ENCODE measurements at places on chromosomes 16 and 17.

GRCh38 chr17:81094509-81095382 lies 59.8 kb downstream of the BAIAP2 start:
- DNase-seq: peak; percentile 90

DNA sequence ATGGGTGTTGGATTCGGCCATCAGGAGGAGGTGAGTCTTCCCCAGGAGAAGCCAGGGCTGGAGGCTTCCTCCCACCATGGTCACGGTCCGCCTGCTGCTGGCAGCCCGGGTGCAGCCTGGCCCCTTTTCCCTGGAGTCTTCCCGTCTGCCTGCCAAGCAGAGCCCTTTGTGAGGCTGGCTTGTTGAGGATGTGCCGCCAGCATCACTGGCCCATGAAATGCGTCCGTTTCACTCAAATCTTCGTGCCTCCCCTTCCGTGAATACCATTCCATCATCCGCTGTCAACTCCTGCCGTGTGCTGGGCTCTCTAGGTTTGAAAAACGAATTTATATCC lies 9.6 kb downstream of the VPS4A start:
- DNase-seq: no peak

- no peak for DNase-seq
Observed at GRCh38 chr17:58677194-58677880, 14.5 kb downstream of the TEX14 start.

- DNase-seq: no peak
Observed at GRCh38 chr16:65936096-65936495, 430.4 kb upstream of the CDH5 start.

GRCh38 chr17:56909742-56910508 lies 3.9 kb downstream of the TRIM25 start:
- no peak for DNase-seq

DNA sequence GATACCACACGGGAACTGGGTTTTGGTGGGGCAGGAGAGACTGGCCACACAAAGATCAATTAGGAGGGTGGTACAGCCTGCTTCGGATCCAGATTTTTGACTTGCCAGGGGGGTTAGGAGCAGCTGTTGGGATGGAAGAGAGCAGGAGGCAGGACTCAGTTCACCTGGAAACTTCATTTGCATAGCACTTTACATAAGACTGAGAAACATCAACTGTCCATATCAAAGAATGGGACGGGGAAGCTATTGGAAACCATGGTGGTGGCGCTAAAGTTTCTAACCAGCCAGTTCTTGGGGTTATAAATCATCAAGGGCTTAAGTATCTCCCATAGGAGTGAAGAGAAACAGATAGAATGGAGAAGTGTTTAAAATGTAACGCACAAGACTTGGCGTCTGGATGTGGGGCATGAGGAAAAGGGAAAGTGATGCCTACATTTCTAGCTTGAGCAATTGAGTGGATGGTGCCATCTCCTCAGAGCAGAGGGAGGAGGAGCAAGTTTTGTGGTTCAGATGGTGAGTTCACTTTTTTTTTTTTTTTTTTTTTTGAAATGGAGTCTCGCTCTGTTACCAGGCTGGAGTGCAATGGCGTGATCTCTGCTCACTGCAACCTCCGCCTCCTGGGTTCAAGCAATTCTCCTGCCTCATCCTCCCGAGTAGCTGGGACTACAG lies 6.4 kb upstream of the SRCAP start:
- DNase-seq: no peak

DNA sequence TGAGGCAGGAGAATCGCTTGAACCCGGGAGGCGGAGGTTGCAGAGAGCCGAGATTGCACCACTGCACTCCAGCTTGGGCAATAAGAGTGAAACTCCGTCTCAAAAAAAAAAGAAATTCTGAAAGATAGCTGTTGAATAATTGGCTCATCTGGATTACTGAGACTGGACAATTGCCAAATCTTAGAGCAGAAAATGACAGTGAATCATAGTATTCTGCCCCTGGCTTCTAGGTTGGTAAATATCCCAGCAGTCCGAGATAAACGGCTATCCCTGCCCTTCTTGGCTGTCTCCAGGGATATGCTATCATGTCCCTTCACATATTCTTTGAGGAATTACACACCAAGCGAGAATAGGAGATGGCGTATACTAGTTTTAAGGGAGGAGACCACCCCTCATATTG lies 35.5 kb upstream of the METTL16 start:
- no peak for DNase-seq

DNA sequence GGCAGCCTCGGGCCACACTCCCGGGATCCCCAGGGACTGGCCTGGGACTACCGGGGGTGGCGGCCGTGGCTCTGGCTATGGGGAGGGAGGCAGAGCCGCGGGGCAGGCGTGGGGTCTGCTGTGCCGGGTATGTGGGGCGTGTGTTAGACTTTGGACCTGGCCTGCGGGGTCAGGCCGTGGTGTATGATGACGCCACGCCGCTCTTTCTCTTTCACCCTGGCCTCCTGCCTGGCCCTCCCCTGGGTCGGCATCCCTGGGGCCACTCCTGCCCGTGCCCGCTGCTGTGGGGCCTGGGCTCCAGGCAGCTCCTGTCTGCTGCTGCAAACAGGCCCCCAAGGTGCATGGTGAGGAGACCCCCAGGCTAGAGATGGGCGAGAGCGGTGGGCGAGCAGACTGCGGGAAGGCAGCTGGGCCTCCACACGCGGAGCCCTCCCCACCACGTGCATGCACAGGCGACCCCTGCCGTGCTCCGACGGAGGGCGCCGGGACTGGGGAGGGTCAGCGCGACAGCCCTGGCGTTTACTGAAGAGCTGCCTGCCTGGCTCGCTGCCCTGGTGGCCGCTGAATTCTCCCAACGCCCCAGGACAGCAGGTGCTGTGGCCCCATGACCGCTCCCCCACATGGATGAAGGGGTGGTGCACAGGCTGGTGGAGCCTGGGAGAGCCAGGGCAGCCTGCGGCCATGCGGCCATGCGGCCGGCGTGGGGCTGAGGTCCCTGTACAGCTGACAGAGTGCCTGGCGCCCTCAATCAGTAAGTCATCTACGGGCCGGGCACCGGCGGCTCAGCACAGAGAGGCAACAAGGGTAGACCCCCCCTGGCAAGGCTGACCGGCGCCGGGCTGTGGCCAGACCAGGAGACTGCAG lies 16.0 kb downstream of the CAPN15 start:
- DNase-seq: no peak

DNA sequence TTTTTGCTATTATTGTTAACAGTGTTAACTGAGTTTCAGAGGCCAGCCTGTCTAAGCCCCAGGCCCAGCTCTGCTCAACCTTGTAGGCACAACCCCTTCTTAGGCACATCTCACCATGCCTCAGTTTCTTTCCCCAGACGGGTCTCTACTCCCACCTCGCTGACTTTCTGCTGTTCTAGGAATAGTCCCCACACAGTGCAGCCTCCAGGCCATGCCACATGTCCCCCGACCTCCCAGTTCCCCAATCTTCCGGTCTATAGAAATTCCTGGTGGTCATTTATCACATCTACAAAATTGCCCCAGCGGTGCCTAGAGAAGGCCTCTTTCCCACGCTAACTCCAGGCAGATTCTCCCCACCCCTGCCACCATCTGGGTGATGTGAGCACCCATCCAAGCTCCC lies 34.8 kb downstream of the ADGRG5 start:
- peak; percentile 56 for DNase-seq

DNA sequence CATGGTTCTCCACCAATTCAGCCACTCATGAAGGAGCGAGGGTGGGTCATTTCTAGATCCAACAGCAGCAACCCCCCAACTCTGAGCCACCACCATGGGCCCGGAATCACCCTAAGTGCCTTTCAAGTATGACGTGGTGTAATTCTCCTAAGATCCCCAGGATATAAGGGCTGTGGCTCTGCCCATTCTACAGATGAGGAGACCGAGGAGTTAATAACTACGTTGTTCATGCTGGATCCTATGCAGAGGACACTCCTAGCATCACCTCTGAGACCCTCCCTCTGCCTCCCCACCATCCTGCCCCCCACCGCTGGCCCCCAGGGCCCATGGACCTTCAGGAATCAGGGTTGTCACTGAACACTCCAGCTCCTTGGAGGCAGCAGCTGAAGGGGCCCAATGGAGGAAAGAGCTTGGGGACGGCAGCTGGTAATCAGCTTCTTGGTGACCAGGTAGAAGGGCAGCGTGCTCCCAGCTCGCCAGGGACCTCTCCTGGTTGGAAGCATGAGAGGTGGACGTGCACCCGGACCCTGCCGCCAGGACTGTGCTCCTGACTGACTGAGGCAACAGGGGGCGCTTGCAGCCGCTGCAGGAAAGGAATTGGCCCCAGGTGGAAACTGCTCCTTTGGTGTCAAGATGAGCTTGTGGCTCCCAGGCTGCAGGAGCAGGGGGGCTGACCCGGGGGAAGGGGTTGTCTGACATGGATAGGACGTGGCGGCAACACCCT lies 28.2 kb upstream of the CACNG1 start:
- no peak for DNase-seq

GRCh38 chr17:71409712-71410111 lies 711.1 kb upstream of the SOX9 start:
- no peak for DNase-seq

DNA sequence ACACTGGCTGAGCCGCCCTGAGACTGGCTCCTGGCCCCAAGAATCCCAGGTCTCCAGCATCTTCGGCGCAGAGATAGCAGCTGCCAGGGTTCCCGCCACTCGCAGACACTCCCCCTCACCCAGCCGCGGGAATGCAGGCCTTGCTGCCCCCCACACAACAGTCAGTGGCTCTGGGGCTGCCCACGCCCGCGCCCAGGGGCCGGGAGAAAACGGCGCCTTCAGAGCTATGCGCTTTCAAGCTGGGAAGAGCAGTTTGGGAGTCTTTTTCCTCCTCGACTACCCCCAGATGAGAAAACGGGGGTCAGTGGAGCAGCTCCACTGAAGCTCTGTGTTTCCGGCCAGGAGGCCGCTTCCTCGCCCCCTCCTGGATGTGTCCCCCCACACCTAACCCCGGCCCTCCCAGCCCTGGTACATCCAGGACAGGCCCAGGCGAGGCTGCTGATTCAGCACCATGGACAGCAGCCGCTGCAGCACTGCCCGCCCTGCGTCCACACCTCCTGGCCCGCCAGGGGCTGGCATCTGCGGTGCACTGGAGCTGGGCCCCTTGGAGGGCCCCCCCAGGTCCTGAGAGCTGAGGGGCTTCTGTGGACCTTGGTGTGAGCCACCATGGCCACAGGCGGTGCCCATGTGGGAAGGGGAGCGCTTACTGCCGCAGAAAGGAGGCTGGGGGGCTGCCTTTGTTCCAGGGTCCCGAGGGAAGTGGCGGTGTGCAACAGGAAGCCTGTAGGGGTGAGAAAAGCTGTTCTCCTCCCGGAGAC lies 35.7 kb downstream of the CACNA1H start:
- no peak for DNase-seq

DNA sequence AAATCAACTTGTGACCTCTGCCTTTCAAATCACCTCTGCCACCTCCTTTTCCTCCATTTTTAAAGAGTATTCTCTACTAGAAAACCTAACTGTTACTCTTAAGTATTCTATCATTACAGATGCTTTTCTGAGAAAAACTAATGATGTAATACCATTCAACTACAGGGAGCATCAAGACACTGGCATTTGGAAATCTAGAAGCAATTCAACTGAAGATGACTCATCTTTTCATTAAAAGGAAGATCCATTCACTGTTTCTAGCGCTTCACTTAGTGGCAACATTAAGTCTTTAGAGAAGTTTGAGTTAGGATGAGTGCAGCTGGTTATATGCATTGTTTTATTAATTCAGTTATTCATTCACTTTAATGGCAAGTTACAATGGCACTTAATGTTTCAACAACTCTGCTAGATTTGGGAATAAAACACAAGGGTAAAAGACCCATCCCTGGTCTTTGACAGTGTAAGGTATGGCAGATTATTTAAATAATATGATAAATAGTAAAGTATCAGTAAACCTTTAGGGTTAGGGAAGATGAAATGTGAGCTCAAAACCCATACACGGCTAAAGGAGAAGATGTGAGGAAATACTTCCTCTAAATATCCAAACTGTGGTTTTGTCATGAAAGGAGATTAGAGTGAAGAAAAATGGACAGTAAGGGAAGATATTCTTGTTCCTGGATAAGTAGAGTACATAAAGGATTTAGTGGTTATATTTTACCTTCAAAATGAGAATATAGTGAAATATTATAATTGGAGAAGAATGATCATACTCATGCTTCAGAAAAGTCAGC lies 61.7 kb downstream of the KCNJ2 start:
- DNase-seq: no peak

GRCh38 chr16:27582883-27583282 lies 32.9 kb downstream of the KATNIP start:
- DNase-seq: no peak

DNA sequence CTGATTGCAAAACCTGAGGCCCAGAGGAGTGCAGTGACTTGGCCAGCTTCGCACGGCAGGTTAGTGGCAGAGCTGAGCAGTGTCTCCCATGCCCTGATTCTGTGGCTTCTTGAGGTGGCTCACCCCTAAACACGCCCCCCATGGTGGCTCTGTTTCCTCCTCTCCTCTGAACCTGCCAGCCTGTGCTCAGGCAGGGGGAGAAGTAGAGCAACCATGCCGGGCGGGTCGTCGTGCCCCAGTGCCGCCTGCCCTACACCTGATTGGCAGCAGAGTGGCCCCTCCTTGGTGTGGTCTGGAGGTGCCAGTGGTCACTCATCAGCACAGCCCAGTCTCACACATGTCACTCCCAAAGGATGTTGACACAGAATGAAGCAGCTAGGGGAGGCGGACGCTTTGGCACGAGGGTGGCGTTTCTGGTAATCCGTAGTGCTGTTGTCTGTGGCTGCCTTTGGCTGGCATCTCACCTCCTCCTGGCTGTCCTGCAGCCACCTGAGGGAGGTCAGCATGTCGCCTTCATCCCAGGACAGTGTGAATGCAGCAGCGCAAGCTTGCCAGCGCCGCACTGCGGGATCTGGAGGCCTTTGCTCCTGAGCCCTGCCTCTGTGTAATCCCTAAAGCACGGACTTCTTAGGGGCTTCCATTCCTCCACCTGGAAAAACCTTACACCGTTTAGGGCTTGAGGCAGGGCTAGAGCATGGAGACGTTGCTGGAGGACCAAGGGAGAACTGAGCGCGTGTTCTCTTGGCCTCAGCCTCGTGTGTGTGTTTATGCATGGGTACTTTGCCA lies 294.7 kb downstream of the SEC14L1 start:
- DNase-seq: no peak

DNA sequence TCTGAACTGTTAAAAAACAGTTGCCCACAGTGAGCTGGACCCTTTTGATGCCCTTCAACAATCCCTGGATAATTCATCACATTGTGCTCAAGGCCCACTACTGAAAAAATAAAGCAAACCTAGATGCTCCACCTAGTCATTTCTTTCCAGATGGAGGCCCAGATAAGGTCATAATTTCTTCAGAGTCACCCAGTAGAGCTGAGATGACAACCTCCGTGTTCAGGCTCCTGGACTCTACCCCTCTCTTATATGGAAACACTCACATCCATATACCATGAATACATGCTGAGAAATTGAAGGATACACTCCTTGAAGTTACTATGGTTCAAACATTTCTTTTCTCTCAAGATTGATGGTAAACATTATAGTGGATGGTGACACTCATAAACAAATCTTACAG lies 2.7 kb upstream of the ABCA3 start:
- DNase-seq: no peak

GRCh38 chr17:49969795-49970389 lies 902 bp downstream of the DLX4 start:
- DNase-seq: no peak
